ENCODE measurements at places on chromosomes 3 and 15.
A peak's percentile ranks its signal among the peaks of the same experiment; 100 is the strongest.

DNA sequence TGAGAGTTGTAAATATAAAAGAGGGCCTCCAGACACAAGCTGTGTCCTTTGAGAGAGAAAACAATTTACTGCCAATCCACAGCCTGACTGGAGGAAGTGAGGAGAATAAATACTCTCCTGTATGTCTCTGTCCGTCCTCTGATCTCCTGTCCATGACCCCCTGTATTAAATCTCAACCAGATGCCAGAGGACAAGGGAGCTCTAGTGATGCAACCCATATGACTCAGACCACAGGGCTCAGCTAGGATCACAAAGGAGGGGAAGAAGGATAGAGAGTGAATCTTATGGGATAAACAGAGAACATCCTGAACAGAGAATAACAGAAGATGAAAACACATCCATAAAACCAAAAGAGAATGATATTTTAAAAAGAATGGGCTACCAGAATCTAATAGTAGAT lies 482.6 kb downstream of the PLOD2 start:
- no peak for DNase-seq

- no peak for DNase-seq
Observed at GRCh38 chr3:11661052-11661656, 17.4 kb upstream of the VGLL4 start.

GRCh38 chr15:81858586-81858985 lies 187.2 kb downstream of the MEX3B start:
- DNase-seq: no peak

- DNase-seq: no peak
Observed at GRCh38 chr3:7700539-7700938, 801.1 kb upstream of the LMCD1 start.

DNA sequence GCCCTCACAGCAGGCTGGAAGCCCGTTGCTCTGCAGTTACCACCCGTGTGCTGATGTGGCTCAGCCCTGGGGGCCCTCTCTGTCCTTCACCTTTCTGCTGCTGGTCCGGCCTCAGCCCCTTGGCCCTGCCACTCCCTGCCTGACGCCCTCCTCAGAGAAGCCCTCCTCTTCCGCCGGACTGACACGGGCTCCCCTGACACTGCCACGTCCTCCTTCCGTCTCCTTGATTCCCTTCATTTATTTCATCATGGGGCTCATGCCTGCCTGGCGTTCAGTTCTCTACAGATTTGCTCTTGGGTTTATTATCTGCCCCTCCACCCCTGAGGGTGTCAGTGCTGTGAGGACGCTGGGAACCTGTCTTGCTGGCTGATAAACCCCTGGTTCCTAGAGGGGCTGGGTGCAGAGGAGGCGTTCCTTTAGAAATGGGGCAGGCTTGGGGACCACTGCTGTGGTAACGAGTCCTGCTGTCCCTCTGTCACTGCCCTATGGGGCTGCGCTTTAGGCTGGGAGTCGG lies 19.6 kb downstream of the FBLN2 start:
- no peak for DNase-seq

DNA sequence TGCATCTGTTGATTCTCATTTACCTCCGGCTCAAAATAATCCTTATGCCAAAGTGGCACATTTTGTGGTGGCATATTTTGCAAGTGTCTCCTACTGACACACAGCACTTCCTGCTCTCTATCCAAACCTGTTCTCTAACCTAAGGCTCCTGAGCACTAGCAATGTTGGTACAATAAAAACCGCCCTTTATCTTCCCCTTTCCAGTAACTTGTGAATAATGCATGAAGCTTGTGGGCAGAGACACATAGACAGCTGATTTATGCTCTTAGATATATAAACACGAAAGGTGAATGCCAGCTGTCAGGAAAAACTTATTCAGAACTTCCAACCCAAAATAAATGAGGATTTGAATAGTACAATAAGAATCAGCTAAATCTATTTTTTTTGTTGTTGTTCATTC lies 34.6 kb upstream of the ARPIN start:
- DNase-seq: no peak

DNA sequence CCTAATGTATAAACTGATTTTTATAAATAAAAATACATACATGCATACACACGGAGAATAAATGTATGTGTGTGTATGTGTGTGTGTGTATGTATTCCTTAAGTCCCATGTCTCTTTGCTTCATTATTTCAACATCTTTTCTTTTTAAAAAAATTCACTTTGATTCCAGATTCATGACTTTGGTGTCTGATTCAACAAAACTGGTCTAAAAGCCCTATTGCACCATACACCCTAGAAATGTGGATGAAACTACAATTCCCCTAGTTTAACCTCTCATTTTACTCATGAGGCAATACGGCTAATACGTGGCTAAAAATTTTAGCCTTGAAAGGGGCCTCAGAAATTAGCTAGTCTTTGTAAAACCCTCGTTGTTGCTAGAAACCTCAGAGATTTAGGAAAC lies 228.1 kb downstream of the ADAMTS9 start:
- no peak for DNase-seq

- DNase-seq: no peak
Observed at GRCh38 chr3:4306860-4307259, 3.7 kb downstream of the SETMAR start.

DNA sequence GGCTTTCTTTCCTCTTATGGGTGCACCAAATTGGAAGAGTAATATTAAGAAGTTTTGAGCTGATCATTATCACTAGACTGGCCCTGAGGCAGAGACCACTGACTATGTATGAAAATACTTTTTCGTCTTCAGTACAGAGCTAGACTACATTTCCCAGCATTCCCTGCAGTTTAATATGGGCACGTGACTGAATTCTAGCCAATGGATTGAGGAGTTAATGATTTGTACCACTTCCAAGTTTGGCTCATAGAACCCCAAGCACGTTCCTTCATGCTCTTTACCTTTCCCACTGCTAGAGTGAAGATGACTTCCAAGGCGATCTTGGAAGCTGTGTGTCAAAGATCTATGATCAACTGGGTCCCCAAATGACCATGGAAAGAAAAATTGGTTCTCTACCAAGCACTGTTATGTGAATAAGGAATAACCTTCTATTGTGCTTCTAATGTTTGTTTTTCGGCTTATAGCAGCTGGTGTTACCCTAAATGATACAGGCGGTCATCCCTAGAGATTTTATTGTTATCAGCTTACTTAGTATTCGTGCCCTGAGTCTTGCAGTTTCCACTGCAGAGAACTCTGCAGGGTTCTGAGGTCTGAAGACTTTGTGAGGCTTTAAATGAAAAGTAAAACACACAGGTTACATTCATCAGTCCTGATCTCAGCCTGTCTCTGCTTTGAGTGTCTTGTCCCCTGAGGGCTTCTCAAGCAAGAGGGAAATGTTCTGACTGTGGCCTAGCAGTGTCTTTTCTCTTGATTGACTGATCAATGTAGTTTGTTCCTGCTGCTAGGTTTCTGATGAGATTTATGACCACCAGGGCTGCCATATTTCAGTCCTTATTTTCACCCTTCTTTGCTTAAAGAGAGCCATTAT lies 486.8 kb downstream of the PDCD6IP start:
- DNase-seq: no peak

- DNase-seq: no peak
Observed at GRCh38 chr3:32708672-32709283, 23.8 kb downstream of the CNOT10 start.

- no peak for DNase-seq
Observed at GRCh38 chr3:59163953-59164352, 114.1 kb upstream of the CFAP20DC start.

- peak; percentile 59 for DNase-seq
Observed at GRCh38 chr15:99651023-99651807, 82.0 kb downstream of the LYSMD4 start.

GRCh38 chr3:184005941-184006507 lies 11.7 kb downstream of the ABCC5 start:
- no peak for DNase-seq

- DNase-seq: no peak
Observed at GRCh38 chr3:31456373-31456772, 76.4 kb upstream of the STT3B start.

GRCh38 chr15:22942877-22943276 lies 37.3 kb downstream of the CYFIP1 start:
- DNase-seq: no peak

DNA sequence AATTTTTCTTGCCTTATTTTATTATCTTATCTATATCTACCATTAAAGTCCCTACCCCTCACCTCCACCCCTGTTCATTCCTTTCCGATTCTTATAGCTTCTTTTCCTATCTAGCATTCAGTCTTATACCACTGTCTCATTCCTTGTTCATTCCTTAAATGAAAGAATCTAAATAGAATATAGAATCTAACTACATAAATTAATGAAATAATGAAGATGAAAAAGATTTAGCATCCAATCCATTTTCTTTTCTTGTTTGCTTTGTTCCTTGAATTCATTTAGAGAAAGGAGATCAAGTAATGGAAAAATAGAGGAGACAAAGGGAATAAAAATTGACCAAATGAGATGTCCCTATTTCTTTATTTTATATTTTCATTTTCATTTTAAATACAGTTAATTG lies 67.2 kb downstream of the OPA1 start:
- DNase-seq: no peak

- DNase-seq: no peak
Observed at GRCh38 chr3:143875546-143875945, 27.3 kb upstream of the SLC9A9 start.

DNA sequence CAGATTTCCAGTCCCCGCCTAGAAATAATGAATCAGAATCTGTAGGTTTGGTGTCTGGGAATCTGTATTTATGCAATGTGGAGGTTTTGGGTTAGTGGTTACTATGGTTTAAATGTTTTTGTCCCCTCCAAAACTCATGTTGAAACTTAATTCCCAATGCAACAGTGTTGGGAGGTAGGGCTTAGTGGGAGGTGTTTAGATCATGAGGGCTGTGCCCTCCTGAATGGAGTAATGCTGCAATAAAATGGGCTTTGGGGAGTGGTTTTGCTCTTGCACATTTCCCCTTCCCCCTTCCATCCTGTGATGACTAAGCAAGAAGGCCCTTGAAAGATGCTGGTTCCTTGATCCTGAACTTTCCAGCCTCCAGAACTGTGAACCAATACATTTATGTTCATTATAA lies 9.2 kb upstream of the RFC4 start:
- no peak for DNase-seq

- no peak for DNase-seq
Observed at GRCh38 chr3:151426341-151426657, 34.6 kb downstream of the IGSF10 start.

GRCh38 chr15:98850961-98851572 lies 156.5 kb downstream of the PGPEP1L start:
- DNase-seq: peak; percentile 81

DNA sequence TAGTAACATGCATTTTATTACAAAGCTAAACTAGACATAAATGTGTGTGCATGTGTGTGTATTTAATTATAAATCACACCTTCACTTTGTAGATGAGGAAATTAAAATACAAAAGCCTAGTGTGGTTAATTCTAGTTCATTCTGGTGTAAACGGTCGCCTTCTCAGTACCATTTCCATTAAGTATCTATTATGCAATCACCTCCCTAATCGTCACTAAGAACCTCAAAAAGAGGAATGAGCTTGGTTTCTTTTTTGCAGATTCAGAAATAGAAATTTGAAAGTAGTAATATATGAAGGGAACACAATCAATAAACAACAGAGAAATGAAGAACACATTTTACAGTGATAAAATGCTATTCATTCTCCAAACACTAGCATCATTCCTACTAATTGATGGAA lies 233.2 kb downstream of the ZBBX start:
- DNase-seq: no peak

- DNase-seq: no peak
Observed at GRCh38 chr3:78707609-78708008, 1060.2 kb downstream of the ROBO1 start.

DNA sequence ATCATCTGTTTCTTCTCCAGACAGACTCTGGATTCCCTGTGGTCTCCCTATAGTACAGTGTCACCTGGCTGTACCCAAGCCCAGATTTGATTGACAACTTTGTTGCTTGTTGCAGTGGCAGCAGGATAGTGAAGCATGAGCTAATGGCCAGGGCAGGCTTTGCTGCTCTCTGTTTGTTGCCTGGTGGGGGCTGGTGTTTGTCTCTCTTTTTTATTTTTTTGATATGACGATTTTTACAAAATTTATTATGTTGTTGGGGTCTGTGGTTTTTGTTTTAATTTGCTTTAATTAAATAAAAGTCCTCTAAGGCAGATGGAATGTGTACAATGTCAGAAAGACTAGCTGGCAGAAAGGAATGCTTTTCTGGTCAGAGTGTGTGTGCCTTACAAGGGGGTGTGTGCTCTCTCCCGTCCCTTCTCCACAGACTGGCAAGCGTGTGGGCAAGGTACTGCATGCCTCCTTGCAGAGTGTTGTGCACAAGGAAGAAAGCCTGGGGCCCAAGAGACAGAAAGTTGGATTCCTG lies 15.2 kb upstream of the CLEC3B start:
- no peak for DNase-seq

GRCh38 chr15:25170113-25170731 lies 215.4 kb downstream of the SNRPN start:
- DNase-seq: no peak

GRCh38 chr3:154112146-154112852 lies 8.9 kb upstream of the ARHGEF26 start:
- DNase-seq: no peak

- DNase-seq: peak; percentile 69
Observed at GRCh38 chr3:54427941-54428871, 305.9 kb downstream of the CACNA2D3 start.

DNA sequence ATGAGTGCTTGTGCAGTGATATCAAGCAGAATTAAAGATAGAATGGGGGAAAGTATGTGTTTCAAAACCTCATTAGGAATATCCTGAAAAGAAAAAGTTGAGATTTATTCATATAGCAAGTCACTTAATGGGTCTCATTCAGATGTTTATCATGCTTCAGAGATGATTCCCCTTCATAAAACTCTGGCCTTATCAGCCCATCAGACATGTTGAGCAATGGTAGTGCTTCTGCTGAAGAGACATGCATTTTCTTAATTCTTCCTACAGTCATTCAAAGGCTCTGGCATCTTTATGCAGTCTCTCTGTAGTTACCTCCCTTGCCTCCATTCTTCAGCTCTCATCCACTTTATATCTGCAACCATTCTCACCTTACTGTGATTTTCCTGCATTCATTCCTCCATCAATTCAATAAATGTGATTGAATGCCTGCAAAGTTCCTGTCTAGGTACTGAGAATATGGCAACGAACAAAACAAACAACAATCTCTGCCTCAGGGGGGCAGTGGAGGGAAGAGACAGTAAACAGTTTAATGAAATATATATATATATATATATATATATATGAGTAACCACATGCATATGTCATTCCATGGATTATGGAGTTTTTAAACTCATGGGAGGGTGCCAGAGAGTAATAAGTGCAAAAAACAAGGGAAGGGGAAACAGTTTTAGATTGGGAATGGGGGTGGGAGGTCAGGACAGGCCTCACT lies 138.5 kb downstream of the NECTIN3 start:
- DNase-seq: peak; percentile 14

- peak; percentile 8 for DNase-seq
Observed at GRCh38 chr3:194964809-194965208, 279.1 kb downstream of the FAM43A start.
